DMS153 (cell line): ENCODE measurements at places on chromosomes 2 and 18.

DNA sequence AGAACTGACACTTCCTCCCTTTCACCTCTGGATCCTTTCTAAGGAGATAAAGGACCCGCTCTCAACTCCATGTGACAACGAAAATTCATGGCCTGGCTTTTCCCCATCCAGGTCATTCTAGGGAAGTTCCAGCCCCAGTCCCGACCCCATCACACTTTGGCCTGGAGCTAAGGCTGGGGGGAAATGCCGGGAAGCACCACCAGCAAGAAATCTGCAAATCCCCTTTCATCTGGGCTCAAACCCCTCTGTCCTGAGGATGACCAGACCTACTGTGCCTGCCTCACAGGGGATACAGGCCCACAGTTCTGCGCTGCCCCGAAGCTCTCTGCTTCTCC is 1.3 kb downstream of the SIX2 start:
- DNase-seq: no peak

DNA sequence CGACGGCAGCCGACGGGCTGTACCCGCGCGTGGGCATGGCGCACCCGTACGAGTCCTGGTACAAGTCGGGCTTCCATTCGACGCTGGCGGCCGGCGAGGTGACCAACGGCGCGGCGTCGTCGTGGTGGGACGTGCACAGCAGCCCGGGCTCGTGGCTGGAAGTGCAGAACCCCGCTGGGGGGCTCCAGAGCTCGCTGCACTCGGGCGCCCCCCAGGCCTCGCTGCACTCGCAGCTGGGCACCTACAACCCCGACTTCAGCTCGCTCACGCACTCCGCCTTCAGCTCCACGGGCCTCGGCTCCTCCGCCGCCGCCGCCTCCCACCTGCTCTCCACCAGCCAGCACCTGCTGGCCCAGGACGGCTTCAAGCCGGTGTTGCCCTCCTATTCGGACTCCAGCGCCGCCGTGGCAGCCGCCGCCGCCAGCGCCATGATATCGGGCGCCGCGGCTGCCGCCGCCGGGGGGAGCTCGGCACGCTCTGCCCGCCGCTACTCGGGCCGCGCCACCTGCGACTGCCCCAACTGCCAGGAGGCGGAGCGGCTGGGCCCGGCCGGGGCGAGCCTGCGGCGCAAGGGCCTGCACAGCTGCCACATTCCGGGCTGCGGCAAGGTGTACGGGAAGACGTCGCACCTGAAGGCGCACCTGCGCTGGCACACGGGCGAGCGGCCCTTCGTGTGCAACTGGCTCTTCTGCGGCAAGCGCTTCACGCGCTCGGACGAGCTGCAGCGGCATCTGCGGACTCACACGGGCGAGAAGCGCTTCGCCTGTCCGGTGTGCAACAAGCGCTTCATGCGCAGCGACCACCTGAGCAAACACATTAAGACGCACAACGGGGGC is 2.0 kb downstream of the SP9 start:
- no peak for DNase-seq

- DNase-seq: no peak
These were observed 155.6 kb downstream of the TTC27 start for GRCh38 chr2:32783469-32783868.

DNA sequence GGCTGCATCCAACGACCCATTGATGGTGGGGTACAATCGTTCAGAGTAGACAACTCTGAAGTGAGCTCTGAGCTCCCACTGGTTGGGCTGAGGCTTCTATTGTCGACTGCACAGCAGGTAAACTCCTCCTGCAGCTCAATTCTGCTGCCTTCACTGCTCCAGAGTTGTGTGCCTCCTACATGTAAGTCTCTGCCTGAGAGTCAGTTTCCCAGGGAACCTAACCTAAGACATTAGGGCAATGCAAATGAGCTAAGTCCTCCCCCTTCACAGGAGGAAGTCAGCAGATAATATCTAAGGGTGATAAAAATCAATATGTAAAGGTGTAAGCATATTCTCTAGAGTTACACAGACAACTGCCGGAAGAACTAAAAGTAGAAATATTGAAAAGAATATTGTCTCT is 22.5 kb upstream of the ACYP2 start:
- DNase-seq: no peak

GRCh38 chr2:186533717-186534116 is 47.7 kb downstream of the ZC3H15 start:
- no peak for DNase-seq

DNA sequence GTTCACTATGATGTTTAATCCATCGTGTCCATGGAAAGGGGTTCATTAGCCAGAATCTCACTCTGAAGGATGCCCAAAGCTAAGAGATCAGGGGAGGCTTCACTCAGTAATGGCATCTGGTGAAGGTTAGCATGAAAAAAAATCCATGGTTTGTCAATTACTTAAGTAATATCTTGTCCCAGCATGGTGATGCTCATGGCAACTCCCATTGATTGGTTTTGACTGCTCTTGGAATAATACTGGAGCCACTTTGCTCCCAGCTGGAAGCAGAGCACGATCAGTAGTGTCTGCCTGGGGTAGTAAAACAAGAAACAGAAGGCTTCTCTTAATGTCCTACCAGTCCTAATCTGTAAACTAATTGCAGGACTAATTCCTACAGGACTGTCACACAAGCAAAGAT is 799.4 kb downstream of the CNTNAP5 start:
- no peak for DNase-seq

DNA sequence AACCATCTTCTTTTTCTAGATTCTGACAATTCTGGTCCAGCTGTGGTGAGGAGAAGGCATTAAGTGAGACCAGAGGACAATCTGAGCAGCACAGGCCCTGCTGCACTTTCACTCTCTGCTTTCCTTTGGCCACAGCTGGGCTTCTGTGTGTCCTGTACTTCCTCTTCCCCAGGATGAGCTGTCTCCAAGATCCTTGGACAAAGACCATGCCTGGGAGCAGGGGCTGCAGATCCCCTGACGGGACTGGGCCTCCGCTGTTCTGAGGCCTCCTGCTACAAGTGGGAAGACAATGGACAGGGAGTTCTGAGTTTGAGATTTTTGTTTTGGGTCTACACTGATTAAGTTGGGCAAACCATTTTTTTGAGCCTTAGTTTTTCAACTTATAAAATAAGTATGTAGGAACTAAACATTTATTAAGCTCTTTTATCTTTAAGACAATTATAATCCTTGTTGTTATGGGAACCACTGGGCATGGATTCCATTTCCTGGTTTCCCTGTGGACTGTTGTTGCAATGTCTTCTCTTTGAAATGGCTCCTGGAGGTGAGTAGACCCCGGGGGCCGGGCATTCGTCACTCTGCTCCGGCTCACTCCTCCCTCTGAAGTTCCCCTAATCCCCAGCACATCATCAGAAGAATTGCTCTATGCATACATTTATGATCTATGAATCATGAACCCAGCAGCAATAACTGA is 266.6 kb downstream of the ACTR3 start:
- no peak for DNase-seq

- no peak for DNase-seq
These were observed 265.7 kb upstream of the HS6ST1 start for GRCh38 chr2:128584296-128584890.
